Peyer's patch (tissue), 4 donors: ENCODE measurements at places on chromosomes 2 and 18.

DNA sequence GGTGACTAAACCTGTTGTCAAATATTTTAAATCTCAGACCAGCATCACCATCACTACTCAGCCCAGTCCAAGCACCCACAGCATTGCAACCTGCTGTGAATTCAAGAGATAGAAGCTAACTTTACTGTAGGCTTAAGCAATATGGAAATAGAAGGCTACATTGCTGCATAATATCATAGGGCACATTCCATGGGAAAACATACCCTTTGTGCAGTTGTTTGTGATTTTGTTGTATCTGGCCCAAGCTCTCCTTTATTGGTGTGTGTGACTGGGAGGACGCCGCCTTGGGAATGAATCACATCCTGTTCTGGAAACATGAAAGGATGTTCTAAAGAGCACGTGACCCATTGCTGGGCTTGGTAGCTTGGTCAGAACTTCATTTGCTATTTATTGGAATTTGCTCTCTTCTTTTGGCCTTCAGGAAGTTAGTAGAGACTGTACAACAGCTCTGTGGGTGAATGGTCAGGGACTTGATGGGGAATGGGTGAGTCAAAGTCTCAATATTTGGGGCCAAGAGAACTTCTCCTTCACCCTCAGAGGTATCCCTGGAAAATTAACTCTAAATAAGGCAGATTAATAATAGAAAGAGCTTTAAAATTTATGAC lies 106.8 kb upstream of the SERPINE2 start:
- peaks cover 6% of the 10 kb centered on the region for H3K4me1 ChIP-seq
- no peaks in the 10 kb centered on the region for H3K36me3 ChIP-seq
- H3K4me3 ChIP-seq = no peak overlapping the region
- no peaks in the 10 kb centered on the region for H3K27me3 ChIP-seq
- DNase-seq = peak; percentile 76

- no peak overlapping the region for H3K4me3 ChIP-seq
- H3K36me3 ChIP-seq = no peaks in the 10 kb centered on the region
- no peak overlapping the region for H3K27ac ChIP-seq
- H3K27me3 ChIP-seq = no peaks in the 10 kb centered on the region
- no peaks in the 10 kb centered on the region for H3K4me1 ChIP-seq
- DNase-seq = no peak
These were observed 47.5 kb downstream of the FRZB start for GRCh38 chr2:182818925-182819324.

GRCh38 chr2:171798156-171798820 lies 95.8 kb downstream of the SLC25A12 start:
- no peaks in the 10 kb centered on the region for H3K27me3 ChIP-seq
- no peak for DNase-seq
- no peaks in the 10 kb centered on the region for H3K4me1 ChIP-seq
- H3K27ac ChIP-seq = no peak overlapping the region

- H3K4me1 ChIP-seq = no peaks in the 10 kb centered on the region
- H3K27me3 ChIP-seq = no peaks in the 10 kb centered on the region
- no peak overlapping the region for H3K27ac ChIP-seq
- no peak for DNase-seq
- no peak overlapping the region for H3K4me3 ChIP-seq
These were observed 145.1 kb upstream of the CDH19 start for GRCh38 chr18:66749030-66749429.

DNA sequence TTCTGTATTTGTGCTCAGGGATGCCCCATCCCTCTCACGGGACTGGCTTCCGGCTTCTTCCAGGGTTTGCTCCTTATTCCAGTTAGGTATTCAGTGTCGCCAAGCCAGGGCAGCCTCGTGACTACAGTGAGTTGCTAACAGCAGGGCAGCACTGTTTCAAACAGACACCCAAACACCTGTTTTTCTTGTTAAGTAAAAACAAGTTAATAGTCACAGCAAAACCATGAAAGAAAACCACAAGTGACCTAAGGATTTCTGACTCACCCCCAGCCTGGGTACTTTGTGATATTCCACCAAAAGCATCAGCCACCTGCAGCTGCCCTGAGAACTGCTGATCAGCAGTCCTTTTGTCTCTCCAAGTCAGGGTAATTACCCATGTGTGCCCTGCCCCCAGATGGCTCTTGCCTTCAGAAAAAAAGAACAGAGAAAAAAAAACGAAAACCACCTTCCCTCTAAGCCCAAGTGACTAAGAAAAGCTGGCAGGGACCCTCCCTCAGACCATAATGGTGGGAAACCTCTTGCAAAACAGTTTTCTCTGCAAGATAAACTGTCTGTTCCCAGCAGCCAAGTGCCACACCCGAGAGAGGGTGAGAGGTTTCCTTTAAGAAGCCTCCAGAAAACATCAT lies 178.2 kb downstream of the ANAPC1 start:
- no peak overlapping the region for H3K4me3 ChIP-seq
- DNase-seq = peak; percentile 60
- no peaks in the 10 kb centered on the region for H3K4me1 ChIP-seq

DNA sequence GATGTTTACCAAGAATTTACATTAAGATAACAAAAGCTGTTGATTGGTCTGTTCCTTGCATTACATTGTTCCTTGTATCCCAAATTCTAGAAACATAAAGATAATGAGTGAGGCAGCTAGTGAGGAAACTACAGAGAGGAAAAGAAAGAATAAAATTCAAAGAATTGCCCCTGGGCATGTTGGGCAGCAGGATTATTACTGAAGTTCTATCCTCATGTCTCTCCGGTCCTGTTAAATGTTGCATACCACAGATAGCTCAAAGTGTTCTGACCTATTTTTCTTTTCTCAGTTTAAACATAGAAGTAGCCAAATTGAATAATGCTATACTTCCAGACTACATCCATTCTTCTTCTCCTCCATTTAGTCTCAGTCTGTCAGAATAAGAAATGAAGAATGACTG lies 58.2 kb upstream of the DYNC1I2 start:
- no peaks in the 10 kb centered on the region for H3K27me3 ChIP-seq
- no peak overlapping the region for H3K27ac ChIP-seq
- no peaks in the 10 kb centered on the region for H3K36me3 ChIP-seq
- no peak overlapping the region for H3K4me3 ChIP-seq
- DNase-seq = no peak

DNA sequence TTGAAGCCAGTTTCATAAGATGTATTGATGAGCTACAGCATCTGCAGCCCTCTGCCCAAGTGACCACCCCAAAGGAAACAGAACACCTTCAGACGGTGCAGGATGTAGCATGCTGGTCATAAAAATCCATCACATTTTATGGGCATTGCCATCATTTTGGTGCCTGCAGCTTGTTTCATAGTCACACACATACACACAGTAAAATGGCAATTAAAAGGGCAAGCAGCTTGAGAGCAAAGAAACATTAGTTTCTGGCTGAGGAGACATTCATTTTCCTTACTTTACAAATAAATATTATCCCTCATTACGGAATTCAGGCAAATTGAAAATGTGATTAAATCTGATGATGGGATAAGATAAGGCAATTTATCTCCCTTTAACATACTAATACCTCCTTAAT lies 13.4 kb downstream of the MYO5B start:
- H3K4me3 ChIP-seq = no peak overlapping the region
- no peaks in the 10 kb centered on the region for H3K4me1 ChIP-seq
- no peak overlapping the region for H3K27ac ChIP-seq
- no peaks in the 10 kb centered on the region for H3K27me3 ChIP-seq

GRCh38 chr2:71379086-71379485 lies 47.5 kb downstream of the ZNF638 start:
- no peak overlapping the region for H3K27ac ChIP-seq
- no peaks in the 10 kb centered on the region for H3K27me3 ChIP-seq
- no peaks in the 10 kb centered on the region for H3K4me1 ChIP-seq
- H3K36me3 ChIP-seq = no peaks in the 10 kb centered on the region
- no peak for DNase-seq
- H3K4me3 ChIP-seq = no peak overlapping the region

GRCh38 chr2:81087646-81088045 lies 783.1 kb upstream of the LRRTM1 start:
- no peaks in the 10 kb centered on the region for H3K36me3 ChIP-seq
- no peaks in the 10 kb centered on the region for H3K4me1 ChIP-seq
- no peak overlapping the region for H3K4me3 ChIP-seq

DNA sequence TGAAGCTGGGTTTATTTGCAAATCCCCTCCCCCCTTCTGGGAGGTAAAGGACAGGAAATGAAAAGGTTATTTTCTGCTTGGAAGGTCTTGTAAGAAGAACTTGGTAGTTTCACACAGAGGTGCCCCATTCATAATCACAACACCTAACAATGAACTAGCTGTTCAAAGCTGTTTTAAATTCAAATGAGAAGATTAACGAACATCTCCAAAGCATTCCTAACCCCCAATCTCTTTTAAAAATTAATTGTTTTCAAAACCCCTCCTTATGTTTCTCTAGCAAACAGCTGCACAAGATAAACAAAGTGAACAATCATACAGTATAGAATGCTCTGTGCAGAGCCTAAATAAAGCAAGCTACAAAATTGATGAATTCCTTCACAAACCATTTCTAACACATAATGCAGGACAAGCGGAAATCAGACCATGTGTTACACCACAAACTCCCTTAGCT lies 271.4 kb downstream of the SATB2 start:
- H3K4me1 ChIP-seq = no peaks in the 10 kb centered on the region
- H3K4me3 ChIP-seq = no peak overlapping the region
- H3K27me3 ChIP-seq = no peaks in the 10 kb centered on the region
- no peak overlapping the region for H3K27ac ChIP-seq

GRCh38 chr18:58861861-58862301 lies 2.8 kb upstream of the ZNF532 start:
- DNase-seq = no peak
- no peaks in the 10 kb centered on the region for H3K36me3 ChIP-seq
- no peaks in the 10 kb centered on the region for H3K27me3 ChIP-seq
